ENCODE measurements at places on chromosomes 13 and 19. TPM values are rescaled to one million over a fixed set of nuclear protein-coding genes. Genes with fewer than 3 reads are reported as not detected.

Gene ZNF260
- total RNA-seq, result 52.5 TPM

Gene FFAR1
- total RNA-seq, result not detected

Gene ZNF844
- total RNA-seq, result 24.7 TPM

Gene ZNF571
- total RNA-seq, result 17.4 TPM

Gene RUBCNL
- total RNA-seq, result 9.3 TPM

Gene ZNF560
- 0.21 TPM for total RNA-seq

Gene ZNF540
- total RNA-seq, result 6.1 TPM

Gene CEACAM3
- total RNA-seq, result not detected

DNA sequence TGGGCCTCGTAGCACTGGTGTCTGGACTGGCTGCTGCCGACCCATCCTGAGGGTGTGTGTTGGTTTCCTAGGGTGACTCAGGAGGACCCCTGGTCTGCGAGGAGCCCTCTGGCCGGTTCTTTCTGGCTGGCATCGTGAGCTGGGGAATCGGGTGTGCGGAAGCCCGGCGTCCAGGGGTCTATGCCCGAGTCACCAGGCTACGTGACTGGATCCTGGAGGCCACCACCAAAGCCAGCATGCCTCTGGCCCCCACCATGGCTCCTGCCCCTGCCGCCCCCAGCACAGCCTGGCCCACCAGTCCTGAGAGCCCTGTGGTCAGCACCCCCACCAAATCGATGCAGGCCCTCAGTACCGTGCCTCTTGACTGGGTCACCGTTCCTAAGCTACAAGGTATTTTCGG, 13.8 kb downstream of the TIMM13 start:
- DNase-seq, result no peak

DNA sequence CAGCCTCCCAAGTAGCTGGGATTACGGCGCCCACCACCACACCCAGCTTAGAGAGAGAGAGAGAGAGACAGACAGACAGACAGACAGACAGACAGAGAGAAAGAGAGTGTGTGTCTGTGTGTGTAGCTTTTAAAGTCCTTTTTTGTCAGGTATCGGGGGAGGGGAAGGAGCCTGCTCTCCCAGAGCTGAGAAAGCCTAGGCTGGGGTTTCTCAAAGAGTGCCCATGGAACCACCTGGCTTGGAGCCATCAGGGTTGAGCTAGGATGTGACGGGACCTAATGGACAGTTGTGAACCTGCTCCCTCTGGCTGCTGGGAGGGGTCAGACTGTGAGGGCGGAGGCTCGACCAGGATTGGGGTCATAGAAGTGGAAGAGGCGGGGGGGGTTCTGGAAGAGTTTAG, 16.6 kb downstream of the RFX1 start:
- DNase-seq, result no peak

DNA sequence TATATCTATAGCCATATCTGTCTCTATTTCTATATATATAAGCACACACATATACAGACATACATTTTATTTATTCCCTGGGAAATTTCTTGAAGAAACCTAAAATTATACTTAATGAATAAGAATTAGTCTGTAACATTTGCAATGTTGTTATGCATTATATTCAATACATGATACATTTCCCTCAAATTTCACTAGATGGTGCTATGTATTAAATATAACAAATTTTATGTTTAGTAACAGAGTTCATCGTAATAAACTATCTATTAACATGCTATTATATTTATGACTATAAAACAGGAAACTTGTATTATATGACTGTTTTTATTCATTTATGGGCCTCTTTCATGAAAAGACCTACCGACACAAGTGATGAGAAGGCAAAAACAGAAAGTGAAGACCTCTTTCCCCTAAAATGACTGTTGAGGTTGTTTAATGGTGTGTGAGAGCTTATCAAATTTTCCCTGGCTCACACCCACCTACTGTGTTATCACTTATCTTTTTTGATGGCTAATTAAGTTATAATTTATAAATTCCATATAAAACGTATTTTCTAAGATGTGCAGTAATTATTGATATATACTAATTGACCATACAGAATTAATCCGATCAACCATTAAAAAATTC, 881.9 kb downstream of the SLITRK6 start:
- no peak for DNase-seq

DNA sequence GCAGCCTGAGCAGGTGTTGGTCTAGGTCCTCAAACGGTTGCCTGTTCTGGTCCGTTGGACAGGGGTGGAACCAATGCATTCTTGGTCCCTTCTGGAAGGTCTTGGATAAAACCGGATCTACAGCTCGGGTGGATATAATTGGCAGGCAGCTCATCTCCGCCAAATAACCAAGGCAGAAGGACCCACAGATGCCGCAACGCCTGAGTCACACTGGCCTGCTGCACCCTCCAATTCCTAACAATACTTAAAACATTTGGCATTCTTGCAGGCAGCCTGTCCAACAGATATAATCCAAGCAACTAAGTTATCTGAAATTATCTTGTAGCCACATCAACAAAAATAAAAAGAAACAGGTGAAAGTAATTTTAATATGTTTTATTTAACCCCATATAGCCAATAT, 59.0 kb upstream of the FGF14 start:
- no peak for DNase-seq

- DNase-seq, result no peak
Measured at GRCh38 chr19:36916991-36917390, 859 bp downstream of the ZNF568 start.

- no peak for DNase-seq
Measured at GRCh38 chr13:45447050-45447661, 17.6 kb upstream of the COG3 start.

GRCh38 chr13:33135097-33135496, 118.9 kb downstream of the KL start:
- DNase-seq, result no peak
